ENCODE measurements at places on chromosomes 13 and 19.

DNA sequence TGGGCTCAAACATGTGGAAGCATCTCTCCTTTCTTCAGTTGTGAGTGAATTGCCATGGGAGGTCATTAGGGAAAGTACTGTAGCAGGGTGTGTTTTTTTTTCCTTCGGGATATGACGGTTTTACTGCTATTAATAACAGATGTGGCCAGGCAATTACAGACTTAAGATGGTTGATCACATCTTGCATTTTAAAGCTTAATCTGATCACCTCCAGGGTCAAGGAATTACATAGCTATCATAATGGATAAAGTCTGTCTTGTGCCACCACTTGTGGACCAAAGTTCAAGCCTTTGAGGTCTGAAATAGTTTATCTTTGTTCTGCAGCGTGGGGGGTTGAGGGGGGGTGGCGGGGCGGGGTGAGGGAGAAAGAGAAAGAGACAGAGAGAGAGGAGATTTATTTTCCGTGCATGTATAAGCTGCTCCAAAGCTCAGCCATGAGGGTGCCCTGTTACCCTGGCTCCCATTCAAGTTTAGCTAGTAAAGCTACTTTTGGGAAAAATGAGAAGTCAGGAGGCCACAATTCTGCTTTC, 5.5 kb upstream of the SERP2 start:
- DNase-seq, result no peak

GRCh38 chr19:858868-859843, at the start of gene CFD:
Gene CFD (plus strand): TSS chr19:859664. CDS start chr19:859690, 26 bp downstream.
- DNase-seq, result no peak

DNA sequence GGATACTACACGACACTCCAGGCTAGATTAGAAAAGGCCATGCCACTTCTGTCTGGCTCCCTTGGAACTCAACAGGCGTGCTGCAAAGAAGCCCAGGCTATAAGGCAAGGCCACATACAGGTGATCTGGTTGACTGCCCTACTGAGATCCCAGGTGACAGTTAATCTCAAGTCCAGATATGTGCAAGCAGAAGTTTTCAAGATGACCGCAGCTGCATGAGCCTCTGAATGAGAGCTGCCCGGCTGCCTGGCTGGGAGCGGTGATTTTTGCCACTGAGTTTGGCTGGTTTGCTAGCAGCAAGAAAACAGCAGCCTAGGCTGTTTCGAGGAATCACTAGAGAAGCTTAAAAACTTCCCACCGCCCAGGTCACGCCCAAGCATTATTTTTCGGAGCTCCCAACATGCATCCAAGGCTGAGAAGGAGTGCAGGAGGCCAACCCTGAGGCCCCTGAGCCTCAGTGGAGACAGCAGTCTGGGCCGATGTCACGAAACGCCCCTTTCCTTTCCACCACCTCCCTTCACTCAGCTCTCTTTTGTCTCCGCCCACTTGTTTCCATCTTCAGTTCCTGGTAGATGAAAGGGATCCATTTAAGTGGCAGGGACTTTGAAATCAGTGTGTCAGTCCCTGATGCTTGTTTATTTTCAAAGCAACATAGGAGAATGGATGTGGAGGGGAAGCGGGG, 14.0 kb upstream of the URI1 start:
- DNase-seq, result no peak

DNA sequence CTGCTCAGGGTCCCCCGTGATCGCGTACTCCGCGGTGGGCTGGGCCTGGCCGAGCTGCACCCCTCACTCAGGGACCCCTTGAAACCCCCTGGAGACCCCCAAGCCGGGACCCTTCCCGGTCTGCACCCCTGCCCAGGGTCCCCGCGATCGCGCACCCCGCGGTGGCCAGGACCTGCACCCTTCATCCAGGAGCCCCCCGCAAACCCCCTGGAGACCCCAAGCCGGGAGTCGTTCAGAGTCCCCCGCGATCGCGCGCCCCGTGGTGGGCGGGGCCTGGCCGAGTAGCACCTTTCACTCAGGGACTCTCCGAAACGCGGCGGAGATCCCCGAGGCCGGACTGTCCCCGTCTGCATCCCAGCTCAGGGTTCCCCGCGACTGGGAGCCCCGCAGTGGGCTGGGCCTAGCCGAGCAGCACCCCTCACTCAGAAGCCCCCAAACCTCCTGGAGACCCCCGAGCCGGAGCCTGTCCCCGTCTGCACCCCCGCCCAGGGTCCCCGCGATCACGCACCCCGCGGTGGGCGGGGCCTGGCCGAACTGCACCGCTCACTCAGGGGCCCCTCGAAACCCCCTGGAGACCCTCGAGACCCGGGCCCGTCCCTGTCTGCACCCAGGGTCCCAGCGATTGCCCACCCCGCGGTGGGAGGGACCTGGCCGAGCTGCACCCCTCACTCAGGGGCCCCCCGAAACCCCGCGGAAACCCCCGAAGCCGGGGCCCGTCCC, 748 bp downstream of the LMNB2 start:
- no peak for DNase-seq

- no peak for DNase-seq
Measured at GRCh38 chr19:29771708-29772414, 39.9 kb upstream of the CCNE1 start.

DNA sequence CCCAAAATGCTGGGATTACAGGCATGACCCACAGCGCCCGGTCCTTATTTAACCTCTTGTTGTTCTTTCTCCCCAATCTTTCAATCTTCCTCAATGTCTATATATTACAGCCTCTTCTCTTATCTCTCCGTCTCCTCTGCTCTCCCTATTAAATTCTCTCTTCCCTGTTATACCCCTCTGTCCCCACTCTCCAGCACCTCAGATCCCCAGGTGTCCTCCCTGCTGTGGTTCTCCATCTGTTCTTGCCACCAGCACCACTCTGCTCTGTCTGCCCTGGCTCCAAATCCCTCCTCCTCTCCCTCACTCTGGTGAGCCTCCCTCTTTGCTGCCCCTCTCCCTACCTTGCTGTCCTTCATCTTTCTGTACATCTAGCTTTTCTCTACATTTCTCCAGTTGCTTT, 1.1 kb downstream of the ZNF600 start:
- DNase-seq, result no peak

GRCh38 chr13:68727798-68728197, 1379.8 kb upstream of the ATXN8OS start:
- no peak for DNase-seq

- DNase-seq, result no peak
Measured at GRCh38 chr13:70812481-70812880, 704.2 kb upstream of the KLHL1 start.

DNA sequence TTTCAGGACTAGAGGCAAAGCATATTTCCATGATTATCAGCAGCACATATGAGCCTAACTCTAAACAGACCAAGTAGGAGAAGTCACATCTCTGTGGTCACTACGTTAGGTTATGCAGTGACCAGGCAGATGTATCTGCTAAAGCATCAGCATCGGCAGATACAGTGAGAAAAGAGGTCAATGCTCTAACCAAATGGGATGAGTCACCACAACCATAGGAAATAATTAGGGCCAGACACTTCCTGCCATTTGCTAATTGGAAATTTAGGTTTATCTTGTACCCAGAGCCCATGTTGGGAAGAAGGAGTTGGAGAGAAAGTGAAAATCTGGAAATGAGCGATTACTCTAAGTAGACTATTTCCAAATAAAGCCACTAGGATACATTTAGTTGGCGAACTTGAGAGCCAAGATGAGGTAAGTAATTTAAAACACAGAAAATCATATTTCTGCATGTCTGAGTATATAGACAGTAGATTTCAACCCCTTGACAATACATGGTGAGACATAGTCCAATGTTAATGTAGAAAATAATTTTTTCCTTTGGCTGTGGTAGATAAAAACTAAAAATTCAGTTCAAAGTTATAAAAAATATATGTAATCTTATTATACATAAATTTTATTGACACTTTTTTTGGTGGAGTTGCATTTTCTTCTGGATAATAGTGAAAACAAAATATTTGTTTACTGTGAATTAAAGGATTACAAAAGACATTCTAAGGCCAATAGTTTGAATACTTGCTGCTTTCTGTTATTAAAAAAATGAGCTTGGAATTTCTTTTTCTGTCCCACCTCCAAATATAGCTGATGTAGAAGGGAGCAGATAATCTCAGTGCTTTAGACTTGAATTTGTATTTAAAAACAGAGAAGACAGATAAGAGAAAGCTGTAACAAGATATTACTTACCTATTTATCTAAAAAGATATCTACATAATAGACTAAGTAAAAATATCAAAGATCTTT, 104.4 kb upstream of the CSNK1A1L start:
- DNase-seq, result no peak

DNA sequence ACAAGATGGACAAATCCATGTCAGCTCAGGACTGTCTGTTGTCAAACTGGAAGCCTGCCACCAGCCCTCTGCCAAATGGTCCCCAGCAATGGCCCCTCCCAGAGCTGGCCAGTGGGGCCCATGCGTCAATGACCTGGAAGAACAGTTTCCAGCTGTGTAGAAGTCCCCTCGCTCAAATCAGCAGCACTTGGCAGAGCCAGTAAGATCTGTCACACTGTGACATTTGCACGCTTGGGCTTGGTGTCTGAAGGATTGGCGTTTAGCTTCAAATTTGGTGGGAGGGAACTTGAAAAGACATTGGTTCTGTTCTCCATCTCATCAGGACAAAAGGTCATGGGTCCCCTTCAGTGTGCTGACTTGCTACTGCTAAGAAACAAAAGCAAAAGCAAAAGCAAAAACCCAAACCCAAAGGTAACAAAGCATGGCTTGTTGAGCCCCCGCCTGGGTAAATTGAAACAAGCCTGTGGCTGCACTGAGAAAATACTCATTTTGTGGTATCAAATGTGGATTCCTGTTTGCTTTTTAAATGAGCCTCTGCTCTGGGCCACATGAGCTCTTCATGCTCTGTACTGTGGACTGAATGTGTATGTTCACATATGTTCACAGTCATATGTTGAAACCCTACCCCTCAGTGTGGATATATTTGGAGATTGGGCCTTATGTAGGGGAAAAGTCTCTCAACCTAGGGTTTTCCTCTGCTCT, 253.6 kb upstream of the MAB21L1 start:
- DNase-seq, result no peak

DNA sequence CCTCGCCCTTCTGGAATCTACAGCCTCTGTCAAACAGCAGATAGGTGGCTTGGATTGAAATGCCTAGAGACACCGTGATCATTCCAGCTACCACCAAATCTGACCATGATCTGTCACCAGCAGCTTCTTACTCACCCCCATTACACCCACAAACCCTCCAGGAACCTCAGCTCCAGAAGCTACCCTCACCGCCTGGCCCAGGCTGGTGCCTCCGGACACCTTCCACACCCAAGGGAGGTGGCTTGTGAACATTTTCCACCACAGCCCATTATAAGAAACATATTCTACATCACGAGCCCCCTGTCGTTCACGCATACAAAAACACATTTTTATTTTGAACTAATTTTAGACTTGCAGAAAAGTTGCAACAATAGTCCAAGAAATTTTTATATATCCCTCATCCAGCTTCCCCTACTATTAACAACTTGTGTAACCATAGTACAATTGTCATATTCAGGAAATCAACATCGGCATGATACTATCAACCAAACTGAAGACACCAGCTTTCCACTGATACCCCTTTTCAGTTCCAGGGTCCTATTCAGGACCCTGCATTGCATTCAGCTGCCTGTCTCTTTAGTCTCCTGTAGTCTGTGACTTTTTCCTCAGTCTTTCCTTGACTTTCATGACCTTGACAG, 15.4 kb upstream of the UBE2L5 start:
- no peak for DNase-seq

GRCh38 chr13:28723806-28724205, 5.0 kb upstream of the SLC46A3 start:
- no peak for DNase-seq

- no peak for DNase-seq
Measured at GRCh38 chr13:113836768-113837559, 26.9 kb downstream of the GAS6 start.

DNA sequence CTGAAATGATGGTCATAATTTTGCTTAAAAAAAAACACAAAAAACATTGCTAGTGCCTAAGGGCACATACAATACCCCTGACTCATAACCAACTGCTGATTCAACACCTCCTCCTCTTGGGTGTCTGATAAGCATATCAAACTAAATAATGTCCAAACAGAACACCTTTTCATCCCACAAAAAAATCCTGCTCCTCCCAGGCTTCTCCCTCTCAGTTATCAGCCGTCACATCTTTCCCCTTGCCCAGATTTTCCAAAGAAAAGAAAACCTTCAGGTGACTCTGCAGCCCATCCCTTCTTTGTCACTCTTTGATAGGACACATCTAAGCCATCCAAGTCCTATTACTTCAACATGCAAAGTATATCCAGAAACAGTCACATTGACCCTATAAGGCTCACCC, 46.9 kb downstream of the ABCC4 start:
- no peak for DNase-seq

- no peak for DNase-seq
Measured at GRCh38 chr13:36891752-36892151, 28.3 kb downstream of the SMAD9 start.

GRCh38 chr19:44741841-44742329, 6.6 kb upstream of the BCL3 start:
- DNase-seq, result peak; percentile 65

DNA sequence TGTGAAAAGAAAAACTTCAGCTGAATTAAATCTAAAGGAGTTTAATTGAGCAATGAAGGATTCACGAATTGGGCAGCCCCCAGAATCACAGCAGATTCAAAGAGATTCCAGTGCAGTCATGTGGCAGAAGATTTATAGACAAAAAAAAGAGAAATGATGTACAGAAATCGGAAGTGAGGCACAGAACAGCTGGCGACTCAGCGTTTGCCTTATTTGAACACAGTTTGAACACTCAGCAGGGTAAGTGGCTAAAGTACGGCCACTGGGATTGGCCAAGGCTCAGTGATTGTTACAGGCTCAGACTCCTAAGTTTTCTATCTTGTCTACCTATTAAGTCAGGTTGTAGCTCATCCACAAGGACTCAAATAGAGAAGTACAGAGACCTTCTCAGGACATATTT, 11.6 kb upstream of the CFAP97D2 start:
- no peak for DNase-seq

DNA sequence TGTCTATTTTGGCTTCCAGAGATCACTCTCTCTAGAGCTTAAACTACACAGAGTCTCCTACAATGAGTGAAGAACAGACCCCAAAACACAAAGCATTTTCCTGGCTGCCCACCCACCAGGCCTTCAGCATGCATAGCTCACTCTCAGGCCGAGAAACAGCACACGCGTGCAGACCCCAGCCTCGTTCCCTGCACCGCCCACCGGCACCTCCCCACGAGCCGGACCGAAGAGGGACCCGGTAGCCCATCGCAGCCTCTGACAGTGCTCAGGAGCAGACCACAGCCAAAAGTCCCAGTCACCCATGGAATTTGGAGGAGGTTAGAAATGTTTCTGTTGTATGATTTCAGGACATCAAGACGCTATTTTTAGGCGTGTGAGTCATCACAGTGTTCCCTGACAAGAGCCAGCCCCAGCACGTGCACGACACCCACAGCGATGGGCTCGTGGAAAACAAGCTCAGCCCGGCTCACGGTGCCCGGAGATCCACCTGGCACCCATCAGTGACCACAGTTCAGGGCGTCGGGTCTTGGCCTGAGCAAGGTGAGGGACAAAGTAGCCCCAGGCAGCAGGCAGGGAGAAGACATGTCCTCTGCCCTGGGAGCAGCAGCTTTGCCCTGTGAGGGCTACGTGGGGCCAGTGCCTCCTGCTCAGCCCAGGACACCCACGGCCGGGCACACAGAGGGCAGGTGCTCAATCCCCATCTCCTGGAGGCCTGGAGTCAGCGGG, 50.1 kb upstream of the SPACA7 start:
- DNase-seq, result no peak

GRCh38 chr13:45897562-45897961, 46.0 kb upstream of the SIAH3 start:
- no peak for DNase-seq

GRCh38 chr13:77828799-77829198, 89.8 kb downstream of the EDNRB start:
- no peak for DNase-seq

GRCh38 chr13:109584844-109585361, 201.5 kb downstream of the IRS2 start:
- DNase-seq, result no peak

GRCh38 chr13:97318532-97318931, 96.4 kb downstream of the MBNL2 start:
- DNase-seq, result no peak
